ENCODE measurements at places on chromosomes 3 and 15.

- no peak for DNase-seq
These were observed 204.4 kb downstream of the FMN1 start for GRCh38 chr15:32990071-32990470.

DNA sequence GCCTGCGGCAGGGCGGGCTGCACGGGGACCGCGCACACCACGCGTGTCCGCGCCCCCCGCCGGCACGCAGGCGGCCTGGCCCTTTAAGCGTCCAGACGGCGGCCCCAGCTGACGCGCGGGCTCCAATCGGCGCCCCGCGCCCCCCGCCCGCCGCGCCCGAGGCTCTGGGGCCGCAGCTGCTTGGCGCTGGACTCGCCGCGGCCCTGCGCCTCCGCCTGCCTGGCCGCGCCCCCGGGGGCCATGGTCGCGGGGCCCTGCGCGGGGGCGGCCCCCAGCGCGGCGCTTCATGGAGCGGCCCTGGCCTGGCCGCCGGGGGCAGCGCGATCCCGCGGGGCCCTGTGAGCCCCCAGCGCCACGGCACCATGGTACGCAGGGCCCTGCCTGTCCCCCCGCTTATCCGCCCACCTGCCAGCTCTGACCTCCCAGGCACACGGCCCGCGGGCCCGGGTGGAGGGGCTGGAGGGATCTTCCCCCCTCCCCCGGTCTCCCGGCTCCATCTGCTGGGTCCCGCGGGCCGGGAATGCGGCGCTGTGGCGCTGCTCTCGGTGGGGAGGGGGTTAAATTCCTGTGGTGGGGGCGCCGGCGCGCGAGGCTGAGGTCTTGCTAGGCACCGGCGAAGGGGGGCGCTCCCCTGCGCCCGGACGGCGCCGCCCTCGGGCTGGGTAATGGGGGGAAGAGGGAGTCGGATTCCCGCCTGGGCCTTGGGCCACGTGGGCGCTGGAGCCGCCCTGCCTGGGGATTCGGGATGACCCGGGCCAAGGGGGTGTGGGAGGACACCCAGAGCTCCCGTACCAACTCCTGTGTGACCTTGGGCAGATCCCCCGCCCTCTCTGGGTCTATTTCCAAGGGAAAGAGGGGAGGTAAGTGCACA lies 1.1 kb downstream of the ZBTB47 start:
- peak; percentile 53 for DNase-seq

DNA sequence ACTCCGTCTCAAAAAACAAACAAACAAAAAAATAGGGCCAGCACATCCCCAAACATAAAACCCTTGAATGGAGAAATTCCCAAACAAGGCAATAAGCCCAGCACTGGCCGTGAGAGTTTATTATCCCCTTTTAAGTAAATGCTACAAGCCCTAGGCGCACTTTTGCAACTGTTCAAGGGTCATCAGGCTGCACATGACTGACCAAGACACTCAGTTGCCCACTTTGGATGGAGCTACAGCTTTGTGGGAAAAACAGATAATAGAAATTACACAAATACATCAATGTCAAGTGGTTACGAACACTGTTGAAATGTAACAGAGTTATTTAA lies 33.7 kb upstream of the ZNF445 start:
- DNase-seq = peak; percentile 4

- DNase-seq = no peak
These were observed 503.1 kb downstream of the MCTP2 start for GRCh38 chr15:94734460-94734859.

GRCh38 chr15:90571063-90571541 lies 41.4 kb downstream of the CRTC3 start:
- DNase-seq = peak; percentile 27

- DNase-seq = no peak
These were observed 156.8 kb downstream of the FOXB1 start for GRCh38 chr15:60160909-60161308.

GRCh38 chr3:82157952-82158351 lies 396.5 kb upstream of the GBE1 start:
- peak; percentile 89 for DNase-seq

- DNase-seq = peak; percentile 27
These were observed 412 bp downstream of the SLC41A3 start for GRCh38 chr3:126083511-126083912.

All from fibroblast of mammary gland (primary cell).